CD8-positive, alpha-beta T cell (primary cell): ENCODE measurements at places on chromosomes 11 and 22.

GRCh38 chr22:17916226-17916889 lies 108.0 kb downstream of the MICAL3 start:
- no peak for DNase-seq

- no peak for DNase-seq
Measured at GRCh38 chr11:32400196-32400595, 35.1 kb downstream of the WT1 start.

GRCh38 chr11:132318421-132319157 lies 948.2 kb downstream of the NTM start:
- DNase-seq, result no peak

DNA sequence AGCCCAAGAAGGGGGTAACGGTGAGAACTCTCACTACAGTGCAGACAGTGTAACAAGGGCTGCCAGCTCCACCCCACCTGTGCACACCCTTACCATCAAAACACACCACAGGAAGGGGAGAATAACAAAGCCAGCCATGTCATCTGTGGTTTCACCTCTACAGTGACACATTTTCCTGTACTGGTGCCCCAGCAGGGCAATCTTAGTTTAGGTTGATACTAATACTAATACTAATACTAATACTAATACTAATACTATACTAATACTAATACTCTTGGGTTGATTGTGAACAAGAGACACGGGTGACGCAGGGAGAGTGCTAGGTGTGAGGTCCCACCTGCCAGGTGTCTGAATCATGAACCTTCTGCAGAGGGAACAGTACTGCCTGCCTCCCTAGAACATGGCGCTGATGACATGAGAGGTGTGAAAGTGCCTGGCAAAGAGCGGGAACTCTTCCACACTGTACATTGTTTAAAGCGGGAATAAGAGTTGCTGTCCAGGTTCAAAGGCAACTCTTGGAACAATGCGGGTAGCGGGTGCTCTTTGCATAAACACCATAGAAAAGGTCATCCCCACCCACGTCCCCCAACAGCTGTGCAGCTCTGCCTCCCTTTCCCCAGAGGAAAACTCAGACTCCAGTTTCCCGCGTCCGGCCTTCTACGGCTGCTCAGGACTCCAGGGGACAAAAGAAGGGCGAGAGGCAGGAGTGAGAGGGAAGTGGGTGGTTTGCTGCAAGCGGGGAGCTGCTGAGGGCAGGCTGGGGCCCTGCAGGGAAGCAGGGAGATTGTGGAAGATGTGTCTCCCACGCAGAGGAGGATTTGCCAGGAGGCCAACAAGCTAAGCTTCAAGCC lies 25.0 kb upstream of the TMPRSS4 start:
- DNase-seq, result peak; percentile 87

GRCh38 chr11:72363112-72363511 lies 71.2 kb downstream of the CLPB start:
- DNase-seq, result no peak

DNA sequence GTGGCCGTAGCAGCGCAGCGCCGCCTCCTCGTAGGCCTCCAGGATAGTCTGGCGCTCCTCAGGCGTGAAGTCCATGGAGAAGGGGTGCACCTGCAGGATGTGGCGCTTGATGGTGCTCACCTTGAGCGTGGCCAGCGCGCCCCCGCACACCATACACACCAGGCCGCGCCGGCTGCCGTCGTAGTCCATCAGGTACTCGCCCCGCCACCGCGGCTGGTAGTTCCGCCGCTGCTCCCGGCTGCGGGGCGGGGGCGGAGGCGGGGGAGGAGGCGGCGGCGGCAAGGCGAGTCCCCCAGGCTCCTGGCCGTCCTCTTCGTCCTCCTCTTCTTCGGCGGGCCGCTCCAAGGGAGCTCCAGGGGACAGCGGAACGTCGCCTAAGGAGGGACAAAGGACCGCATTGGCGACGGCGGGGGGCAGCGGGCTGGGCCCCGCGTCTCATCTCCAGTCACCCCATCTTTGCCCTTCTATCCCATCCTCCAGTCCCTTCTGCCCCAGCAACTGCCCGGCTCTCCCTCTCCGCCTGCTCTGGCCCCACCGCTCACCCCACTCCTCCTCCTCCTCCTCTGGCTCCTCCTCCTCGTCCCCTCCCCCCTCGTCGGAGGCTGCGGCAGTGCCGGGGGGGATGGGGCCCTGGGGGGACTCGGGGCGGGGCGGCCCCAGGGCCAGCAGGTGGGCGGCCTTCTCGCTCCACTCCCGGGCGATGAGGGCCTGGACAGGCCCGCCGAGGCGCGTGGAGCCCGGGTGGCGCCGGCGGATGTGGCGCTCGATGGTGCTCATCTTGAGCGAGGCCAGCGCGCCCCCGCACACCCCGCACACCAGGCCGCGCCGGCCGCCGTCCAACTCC lies 4.9 kb downstream of the ZFTA start:
- no peak for DNase-seq
